Prostate gland (tissue), 2 donors: ENCODE measurements at places on chromosomes 7 and 10.

DNA sequence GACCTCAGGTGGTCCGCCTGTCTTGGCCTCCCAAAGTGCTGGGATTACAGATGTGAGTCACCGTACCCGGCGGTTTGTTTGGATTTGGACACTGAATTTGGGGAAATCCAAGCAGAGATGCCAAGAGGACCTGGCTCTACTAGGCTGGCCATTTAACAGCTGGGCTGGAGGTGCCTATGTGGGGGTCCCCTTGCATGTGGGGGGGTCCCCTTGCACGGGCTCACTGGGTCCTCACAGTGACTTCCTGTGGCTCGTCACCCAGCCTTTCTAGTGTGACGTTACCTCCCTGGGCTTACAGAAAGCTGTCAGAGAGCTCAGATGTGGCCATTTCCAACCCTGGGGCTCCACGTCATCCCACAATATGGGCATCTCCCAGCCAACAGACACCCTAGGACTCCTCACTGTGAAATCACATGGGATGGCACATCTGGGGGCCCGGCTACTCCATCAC is 49.3 kb upstream of the GNA12 start:
- H3K4me1 ChIP-seq: no peaks in the 10 kb centered on the region
- DNase-seq: no peak
- H3K4me3 ChIP-seq: no peak overlapping the region
- H3K36me3 ChIP-seq: no peaks in the 10 kb centered on the region

DNA sequence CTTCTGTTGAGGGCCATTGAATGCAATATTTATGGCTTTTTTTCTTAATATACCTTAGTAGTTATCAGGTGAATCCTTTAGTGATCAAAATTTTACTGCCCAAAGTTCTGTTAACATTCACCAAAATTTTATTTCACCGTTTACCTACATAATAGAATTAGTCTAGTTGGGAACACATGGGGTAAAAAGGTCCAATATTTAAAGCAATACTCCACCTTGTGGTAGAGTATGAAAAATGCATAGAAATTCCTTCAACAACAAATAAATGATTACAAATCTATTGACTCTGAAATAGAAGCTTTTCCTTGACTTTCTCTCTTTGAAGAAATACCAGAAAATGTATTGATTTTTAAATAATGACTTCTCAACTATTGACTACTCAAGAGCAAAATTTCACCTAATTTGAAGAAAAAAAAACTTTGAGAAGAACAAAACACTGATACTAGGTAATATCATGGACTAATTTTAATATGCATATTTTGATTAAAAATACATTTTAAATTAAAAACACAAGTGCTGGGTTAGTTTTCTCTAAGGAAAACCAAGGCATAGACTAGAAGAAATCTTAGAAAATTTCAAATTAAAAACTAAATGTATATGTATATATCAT is 43.3 kb downstream of the POLR1F start:
- no peak for DNase-seq
- no peaks in the 10 kb centered on the region for H3K36me3 ChIP-seq
- no peak overlapping the region for H3K27ac ChIP-seq
- H3K4me1 ChIP-seq: no peaks in the 10 kb centered on the region

GRCh38 chr7:2796358-2797352 is 47.5 kb downstream of the GNA12 start:
- no peak for DNase-seq
- no peaks in the 10 kb centered on the region for H3K4me1 ChIP-seq
- no peaks in the 10 kb centered on the region for H3K36me3 ChIP-seq
- H3K4me3 ChIP-seq: no peak overlapping the region
- no peaks in the 10 kb centered on the region for H3K27me3 ChIP-seq

- no peak for DNase-seq
- H3K36me3 ChIP-seq: no peaks in the 10 kb centered on the region
- H3K4me1 ChIP-seq: no peaks in the 10 kb centered on the region
- H3K4me3 ChIP-seq: no peak overlapping the region
- H3K27me3 ChIP-seq: no peaks in the 10 kb centered on the region
Observed at GRCh38 chr7:80002865-80003264, 131.8 kb upstream of the GNAI1 start.

- H3K36me3 ChIP-seq: no peaks in the 10 kb centered on the region
- DNase-seq: no peak
- no peaks in the 10 kb centered on the region for H3K4me1 ChIP-seq
- no peak overlapping the region for H3K4me3 ChIP-seq
- H3K27ac ChIP-seq: no peak overlapping the region
Observed at GRCh38 chr7:157474685-157475084, 137.9 kb downstream of the DNAJB6 start.

DNA sequence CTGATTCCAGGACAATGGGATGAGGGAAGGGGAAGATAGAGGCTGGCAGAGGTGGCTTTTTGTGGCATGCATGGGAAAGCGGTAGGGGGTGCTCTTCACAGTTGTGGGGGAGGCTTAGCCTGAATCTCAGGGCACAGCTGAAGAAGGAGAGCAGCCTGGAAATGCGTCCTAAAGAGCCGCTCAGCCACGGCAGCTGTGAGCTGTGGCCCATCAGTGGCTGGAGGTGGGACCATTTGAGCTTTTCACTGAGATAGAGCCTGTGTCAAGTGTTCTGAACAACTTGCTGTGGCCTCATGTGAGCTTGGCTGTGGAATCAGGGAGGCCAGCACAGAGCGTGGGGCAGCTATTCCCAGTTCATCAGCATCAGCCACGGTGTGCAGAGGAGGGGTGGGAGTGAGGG is 100.3 kb upstream of the INSYN2A start:
- no peaks in the 10 kb centered on the region for H3K27me3 ChIP-seq
- DNase-seq: no peak
- H3K36me3 ChIP-seq: no peaks in the 10 kb centered on the region
- no peak overlapping the region for H3K27ac ChIP-seq
- no peaks in the 10 kb centered on the region for H3K4me1 ChIP-seq

- H3K27me3 ChIP-seq: no peaks in the 10 kb centered on the region
- H3K4me3 ChIP-seq: no peak overlapping the region
- no peaks in the 10 kb centered on the region for H3K4me1 ChIP-seq
- no peak overlapping the region for H3K27ac ChIP-seq
- no peak for DNase-seq
Observed at GRCh38 chr7:43487731-43488073, 95.2 kb upstream of the STK17A start.

DNA sequence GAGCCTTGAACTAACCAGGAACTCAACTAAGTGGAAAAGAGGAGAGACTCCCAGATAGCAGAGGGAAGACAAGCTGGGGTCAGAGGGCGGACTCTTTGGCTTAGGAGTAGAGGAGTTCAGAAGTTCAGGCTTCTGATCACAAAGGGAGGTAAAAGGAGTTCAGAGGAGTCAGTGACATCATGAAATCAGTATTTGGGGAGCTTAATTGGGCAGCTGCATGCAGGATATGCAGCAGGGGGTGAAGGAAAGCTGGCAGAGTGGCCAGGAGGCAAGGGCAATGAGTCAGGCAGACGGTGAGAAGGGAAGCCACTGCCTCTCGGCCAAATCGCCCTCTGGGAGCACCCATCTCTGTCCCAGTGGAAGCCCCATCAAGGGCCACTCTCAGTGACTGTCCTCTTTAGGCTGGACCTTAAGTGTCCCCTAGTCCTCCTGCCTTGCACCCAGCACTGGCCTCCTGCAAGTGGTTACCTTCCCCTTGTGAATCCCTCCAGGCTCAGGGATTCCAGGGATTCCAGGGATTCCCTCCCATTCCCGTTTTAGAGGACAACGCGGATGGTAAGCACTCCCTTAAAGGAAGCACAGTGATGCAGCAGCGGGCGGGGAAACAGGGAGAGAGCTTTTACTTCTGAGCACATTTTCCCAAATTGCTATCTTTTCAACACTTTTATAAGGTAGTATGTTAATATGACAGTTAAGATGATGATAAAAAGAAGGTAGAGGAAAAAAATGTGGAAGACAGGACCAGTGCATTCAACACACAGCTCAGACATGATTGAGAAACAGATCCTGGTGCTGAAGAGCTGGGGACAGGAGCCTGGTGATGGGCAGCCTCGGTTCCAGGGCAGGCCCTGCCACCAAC is 72.6 kb downstream of the KCNMA1 start:
- DNase-seq: no peak
- H3K27me3 ChIP-seq: no peaks in the 10 kb centered on the region

DNA sequence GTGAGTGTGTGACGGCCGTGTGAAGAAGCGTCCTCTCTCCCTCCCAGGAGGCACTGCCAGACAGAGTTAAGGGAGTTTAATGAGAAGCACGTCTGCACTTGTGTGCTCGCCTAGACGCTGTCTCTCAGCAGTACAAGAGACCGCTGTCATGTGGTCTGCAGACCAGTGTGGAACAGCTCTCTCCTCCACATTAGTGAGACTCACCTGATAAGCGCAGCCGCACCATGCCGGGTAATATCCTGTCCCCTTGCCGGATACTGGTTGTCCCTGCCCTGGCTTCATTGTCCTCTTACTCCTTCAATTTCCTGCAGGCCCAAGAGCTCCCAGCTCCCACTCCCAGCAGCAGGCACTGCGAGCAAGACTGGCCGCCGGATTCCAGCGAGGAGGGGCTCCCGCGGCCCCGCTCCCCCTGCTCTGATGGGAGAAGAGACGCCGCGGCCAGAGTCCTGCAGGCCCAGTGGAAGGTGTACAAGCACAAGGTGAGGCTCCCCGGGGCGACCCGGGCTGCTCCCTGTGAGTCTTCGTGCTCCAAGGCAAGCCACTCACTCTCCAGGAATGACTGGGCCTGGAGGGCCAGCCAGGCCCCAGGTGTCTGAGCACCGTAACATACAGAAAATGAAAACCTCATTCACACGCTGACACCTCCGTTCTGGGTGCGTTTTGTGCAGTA is 33.5 kb upstream of the TTYH3 start:
- no peaks in the 10 kb centered on the region for H3K4me1 ChIP-seq
- H3K36me3 ChIP-seq: peaks cover 9% of the 10 kb centered on the region
- H3K27me3 ChIP-seq: no peaks in the 10 kb centered on the region
- DNase-seq: no peak

GRCh38 chr7:67857698-67858097 is 861.1 kb downstream of the TYW1 start:
- DNase-seq: no peak
- H3K27me3 ChIP-seq: peaks cover 3% of the 10 kb centered on the region
- H3K4me3 ChIP-seq: no peak overlapping the region

DNA sequence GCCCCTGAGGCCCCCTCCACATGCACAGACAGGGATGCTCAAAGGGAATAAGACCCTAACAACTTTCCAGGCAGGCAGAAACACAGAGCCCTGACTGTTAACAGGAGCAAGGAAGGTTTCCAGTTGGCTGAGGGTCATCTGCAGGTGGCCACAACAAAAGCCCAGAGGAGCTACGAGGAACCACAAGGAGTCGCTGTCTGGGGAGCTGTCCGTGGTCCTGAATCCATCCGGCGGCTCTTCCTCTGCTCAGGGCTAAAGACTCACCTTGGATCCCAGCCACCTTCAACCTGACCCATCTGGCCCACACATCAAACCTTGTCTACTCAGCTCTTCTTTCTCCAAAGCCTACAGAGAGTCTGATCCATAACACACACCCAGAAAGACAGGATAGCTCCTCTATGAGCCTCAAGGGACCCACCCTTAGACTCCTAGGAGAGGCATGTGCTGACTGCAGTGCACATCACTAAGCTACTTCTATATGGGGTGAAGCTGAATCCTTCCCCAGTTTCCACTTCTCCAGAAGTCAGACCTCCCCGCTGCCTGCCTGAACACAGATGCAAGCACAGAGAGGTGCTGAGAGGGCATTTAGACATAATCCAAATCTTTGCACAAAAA is 104.0 kb downstream of the SLIT1 start:
- H3K27me3 ChIP-seq: no peaks in the 10 kb centered on the region
- H3K36me3 ChIP-seq: no peaks in the 10 kb centered on the region
- H3K4me1 ChIP-seq: no peaks in the 10 kb centered on the region
- DNase-seq: peak; percentile 21

DNA sequence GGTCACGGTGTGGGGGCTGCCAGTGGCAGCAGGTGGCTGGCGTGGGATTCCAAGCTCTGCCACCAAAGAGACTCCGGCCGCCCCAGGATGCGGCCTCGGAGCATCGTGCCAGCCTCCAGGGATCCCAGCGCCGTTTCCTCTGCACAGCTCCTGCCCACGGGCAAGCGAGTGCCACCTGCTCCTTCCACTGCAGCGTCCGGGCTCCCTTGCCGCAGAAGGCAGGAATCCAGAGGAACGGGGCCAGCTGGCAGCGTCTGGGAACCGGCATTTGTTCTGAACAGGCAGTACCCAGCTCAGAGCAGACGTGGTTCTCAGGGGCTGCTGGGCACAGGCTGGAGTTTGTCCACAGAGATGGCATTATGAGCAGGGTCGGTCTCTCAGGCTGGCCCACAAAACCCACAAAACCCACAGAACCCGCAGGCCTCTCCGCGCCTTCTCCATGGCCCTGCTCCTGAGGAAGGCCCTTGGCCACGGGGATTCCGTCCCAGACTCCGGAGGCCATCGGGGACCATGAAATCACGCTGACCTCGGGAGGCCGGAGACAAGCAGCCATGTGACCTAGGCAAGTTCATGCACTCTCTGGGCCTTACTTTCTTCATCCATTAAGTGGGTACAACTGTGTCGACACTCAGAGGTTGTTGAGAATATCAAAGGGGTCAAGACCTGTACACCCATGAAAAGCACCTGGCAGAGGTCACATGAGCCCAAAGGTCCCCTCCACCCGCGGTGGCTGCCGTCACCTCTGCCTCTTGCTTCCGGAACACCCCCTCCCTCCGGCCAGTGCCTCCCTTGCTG is 72.1 kb upstream of the TNRC18 start:
- H3K27ac ChIP-seq: peak overlapping the region; percentile 85
- DNase-seq: peak; percentile 89
- no peaks in the 10 kb centered on the region for H3K27me3 ChIP-seq
- H3K36me3 ChIP-seq: no peaks in the 10 kb centered on the region
- H3K4me3 ChIP-seq: no peak overlapping the region
- peaks cover 11% of the 10 kb centered on the region for H3K4me1 ChIP-seq

GRCh38 chr7:108076156-108076555 is 54.0 kb downstream of the LAMB4 start:
- H3K36me3 ChIP-seq: no peaks in the 10 kb centered on the region
- no peaks in the 10 kb centered on the region for H3K27me3 ChIP-seq
- no peaks in the 10 kb centered on the region for H3K4me1 ChIP-seq
- no peak overlapping the region for H3K4me3 ChIP-seq
- no peak overlapping the region for H3K27ac ChIP-seq

DNA sequence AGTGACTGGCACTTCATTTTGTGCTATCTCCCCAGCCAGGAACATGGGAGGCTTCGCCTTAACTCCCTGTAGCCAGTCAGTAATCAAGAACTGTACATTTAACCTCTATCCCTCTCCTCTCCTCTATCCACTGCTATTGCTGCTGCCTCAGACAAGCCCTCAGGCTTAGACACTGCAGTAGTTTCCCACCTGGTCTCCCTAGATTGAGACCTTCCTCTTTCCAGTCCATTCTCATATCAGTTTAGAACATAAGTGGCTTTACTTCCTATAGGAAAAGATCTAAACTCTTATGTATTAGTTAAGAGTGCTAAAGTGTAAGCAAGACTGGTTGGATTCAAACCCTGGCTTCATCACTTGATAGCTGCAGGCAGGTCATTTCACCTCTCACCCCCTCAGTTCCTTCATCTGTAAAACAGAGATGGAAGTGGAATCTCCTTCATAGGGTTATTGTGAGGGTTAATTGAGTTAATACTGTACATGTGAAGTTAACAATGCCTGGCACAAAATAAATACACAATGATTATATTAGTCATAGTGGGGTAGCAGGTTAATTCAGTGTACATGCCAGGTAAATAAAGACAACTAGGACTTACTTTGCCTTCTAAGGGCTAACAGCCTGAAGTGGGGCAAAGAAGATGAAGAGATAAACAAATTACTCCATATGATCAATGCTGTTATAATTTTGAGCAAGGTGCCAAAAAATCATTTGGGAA is 76.1 kb downstream of the ZNF277 start:
- no peaks in the 10 kb centered on the region for H3K36me3 ChIP-seq
- DNase-seq: peak; percentile 19
- no peaks in the 10 kb centered on the region for H3K27me3 ChIP-seq
- peak overlapping the region; percentile 55 for H3K27ac ChIP-seq
- H3K4me1 ChIP-seq: peaks cover 4% of the 10 kb centered on the region
